Activated CD4-positive, alpha-beta T cell treated with anti-CD3 and anti-CD28 coated beads for 36 hours (primary cell): ENCODE measurements at places on chromosomes 13 and 19. TPM values are rescaled to one million over a fixed set of nuclear protein-coding genes. Genes with fewer than 3 reads are reported as not detected.

The PPFIA3 gene
- 5.4 TPM for total RNA-seq

The IGSF23 gene
- total RNA-seq = not detected

The CD79A gene
- total RNA-seq = 4.0 TPM

DNA sequence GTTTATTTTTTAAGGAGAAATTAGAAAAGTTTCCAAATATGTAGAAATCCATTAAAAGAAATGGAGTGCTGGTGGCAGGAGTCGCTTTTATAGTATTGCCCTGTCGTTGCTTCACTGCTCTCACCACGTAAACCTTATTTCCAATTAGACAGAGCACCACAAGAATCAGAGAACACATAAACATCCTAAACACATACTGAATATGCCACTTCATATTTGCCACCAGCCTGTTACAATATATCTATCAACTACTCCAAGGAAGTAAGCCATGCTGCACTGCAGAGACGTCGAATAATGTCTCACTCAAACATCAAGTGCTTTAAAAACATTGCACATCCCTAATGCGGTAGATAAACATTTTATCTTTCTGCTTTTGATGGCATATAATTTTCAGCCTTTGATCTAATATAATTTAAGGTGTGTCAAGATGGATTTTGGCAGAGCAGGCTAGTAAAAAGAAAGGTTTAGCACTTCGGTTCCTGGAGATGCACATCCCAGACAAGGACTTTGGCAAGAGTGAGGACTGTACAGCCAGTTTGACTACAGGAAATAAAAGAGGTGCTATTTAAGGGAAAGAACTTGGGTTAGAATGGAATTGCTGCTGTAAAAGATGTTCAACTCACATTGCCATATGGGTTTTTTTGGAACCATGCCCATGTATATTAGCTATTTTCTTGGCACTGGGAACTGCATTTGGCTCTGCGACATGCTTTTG is 932.3 kb downstream of the EFNB2 start:
- no peak for DNase-seq

GRCh38 chr13:41224113-41225110 is 30.0 kb upstream of the KBTBD7 start:
- no peak for DNase-seq

GRCh38 chr19:27393591-27393990 is 1819.4 kb downstream of the UQCRFS1 start:
- no peak for DNase-seq

DNA sequence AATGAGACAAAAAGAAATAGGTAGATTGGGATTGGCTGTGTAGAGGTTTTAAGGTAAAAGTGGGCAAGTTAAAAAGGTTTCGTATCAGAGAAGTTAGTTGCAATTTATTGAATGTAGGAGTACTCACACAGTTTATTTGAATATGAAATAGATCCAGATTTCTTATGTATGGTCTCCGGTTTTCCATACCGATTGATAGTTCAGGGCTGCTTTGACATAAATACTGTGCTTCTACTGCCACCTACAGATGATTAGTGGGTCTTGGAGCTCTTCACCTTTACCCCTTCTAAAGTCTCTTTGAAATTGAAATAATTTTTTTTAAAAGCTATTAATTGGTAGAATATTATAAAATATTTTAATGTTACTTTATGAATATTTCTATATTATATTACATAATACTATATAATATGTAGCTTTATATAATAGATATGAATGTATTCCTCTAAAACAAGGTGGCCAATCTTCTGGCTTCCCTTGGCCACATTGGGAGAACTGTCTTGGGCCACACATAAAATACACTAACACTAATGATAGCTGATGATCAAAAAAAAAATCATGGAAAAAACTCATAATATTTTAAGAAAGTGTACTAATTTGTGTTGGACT is 7.7 kb upstream of the GPR18 start:
- no peak for DNase-seq

- DNase-seq = no peak
Measured at GRCh38 chr13:28258417-28258816, 120.1 kb downstream of the PAN3 start.
